ENCODE measurements at places on chromosomes 12 and 14.

- no peak for DNase-seq
Measured at GRCh38 chr14:81161088-81161487, 59.7 kb downstream of the GTF2A1 start.

GRCh38 chr12:55143566-55143870 is 17.3 kb downstream of the OR9K2 start:
- no peak for DNase-seq

DNA sequence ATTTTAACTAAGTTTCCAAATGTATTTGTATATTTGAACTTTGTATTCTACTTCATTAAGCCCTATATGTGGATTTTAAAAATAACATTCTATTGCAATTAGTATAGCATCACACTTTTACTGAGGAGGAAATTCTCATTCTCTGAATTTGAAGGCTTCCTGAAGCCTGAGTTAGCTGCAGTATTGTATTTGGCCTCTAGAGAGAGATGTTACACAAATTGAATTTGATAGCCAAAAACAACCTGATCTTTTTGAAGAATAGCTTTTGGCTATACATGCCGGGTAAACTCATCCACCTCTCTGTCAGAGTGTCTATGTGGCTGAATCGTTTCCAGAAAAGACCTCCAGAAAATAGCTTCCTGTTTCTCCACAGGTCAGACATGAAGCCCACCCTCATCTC is 316.5 kb upstream of the OR4E1 start:
- no peak for DNase-seq

- DNase-seq: no peak
Measured at GRCh38 chr14:64934338-64934929, 8.1 kb downstream of the GPX2 start.

DNA sequence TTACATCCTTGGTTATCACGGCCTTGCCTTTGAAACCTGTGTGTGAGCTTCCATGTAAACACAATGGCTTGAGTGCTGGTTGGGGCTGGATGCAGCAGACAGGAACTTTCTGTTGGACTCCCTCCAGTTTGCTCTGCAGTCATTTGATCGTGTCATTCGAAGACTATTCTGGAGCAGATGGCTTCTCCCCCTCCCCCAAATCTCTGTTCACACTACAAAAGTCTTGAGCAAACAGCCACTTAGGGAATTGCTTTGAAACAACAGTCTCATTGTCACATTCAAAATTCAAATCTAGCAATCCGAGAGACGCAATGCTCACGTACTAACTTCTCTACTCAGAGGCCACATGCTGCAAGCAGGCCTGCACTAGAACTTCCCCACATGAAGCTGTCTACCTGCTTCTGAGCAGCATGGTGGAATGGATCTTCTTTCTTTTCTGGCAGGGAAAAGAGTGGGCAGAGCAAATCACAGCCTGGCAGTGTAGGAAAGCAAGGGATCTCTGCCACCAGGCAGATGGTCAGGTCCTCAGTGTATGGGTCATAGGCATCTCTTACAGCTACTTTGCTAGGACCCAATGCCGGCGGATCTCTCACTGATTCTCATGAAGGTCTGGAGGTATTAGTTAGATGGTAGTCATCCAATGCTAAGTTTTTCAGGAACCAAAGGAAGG is 214.2 kb downstream of the PPM1H start:
- no peak for DNase-seq

Data from activated effector memory CD4-positive, alpha-beta T cell treated with Interleukin-2 at 50 U/mL for 16 hours (primary cell).